ENCODE measurements at places on chromosomes 1 and 21.

DNA sequence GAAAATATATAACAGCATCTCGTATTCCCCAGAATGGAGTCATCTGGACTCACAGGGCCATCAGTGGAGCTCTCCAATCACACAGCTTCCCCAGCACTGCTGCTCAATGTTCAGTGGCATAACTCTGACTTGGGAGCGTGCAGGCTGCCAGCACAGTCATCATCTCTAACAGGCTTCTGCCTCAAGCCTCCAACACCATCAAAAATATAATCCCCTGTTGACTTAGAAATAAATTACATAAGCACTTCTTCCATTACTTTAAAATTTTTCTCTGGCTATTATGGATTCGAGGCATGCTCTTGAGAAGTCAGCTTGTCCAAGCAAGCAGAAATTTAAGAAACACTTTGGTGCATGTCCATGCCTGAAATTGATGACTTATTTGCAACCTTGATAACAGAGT, 6.2 kb downstream of the DUSP23 start:
- DNase-seq = no peak

GRCh38 chr1:15640667-15641066, 23.4 kb downstream of the DDI2 start:
- no peak for DNase-seq

GRCh38 chr1:9603766-9604753, 15.3 kb downstream of the TMEM201 start:
- DNase-seq = no peak

DNA sequence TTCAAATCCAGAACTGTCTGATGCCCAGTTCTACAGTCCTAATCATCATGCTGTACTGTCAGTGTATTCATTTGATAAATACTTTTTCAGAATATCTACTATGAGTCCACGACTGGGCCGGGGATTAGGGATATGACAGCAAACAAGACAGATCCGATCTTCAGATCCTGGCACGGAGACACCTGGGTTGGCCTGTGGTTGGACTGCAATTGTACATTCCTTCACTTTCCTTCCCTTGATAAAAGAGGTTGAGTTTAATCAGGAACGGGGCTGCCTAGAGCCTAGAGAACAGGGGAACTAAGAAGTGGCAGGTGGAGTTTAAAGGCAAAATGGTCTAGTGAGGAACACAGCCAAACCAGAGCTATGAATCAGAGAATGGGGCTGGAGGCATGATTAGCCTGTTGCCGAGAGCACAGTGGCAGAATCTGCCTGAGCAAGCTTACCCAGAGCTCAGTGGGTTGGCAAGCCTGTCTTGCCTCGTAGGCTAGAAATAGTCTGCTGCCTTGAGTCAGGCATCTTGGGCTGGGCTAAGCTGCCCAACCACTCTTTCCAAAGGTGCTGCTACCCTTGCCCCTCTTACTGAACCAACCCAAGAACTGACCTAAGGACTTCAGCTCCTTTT, 38.1 kb upstream of the PTCH2 start:
- DNase-seq = no peak

- DNase-seq = no peak
These were observed 273.1 kb downstream of the MATN1 start for GRCh38 chr1:30450148-30450817.

- DNase-seq = no peak
These were observed 836.1 kb upstream of the TMPRSS15 start for GRCh38 chr21:19239696-19240095.

DNA sequence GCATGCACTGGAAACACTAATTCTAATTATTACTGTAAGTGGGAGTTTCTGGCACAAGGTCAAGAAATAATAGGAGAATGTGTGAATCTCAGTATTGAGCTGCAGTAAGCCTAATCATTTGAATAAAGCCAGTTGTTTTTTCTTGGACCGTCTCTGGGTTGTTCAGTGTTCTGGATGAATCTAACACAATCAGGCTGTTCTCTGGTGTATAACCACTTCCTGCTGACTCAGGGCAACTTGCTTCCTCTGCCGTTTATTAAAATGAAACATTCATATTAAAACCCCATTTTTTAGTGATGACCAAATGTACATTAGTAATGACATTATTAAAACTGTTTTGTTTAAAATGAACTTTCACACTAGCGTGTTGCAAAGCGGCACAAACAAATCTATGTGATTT, 273.1 kb upstream of the SNX7 start:
- DNase-seq = peak; percentile 75

- DNase-seq = no peak
These were observed 41.7 kb downstream of the PRKCZ start for GRCh38 chr1:2091611-2092604.

GRCh38 chr1:228180271-228180958, 14.8 kb downstream of the IBA57 start:
- DNase-seq = peak; percentile 39
